ENCODE measurements at places on chromosomes 12 and 14.

DNA sequence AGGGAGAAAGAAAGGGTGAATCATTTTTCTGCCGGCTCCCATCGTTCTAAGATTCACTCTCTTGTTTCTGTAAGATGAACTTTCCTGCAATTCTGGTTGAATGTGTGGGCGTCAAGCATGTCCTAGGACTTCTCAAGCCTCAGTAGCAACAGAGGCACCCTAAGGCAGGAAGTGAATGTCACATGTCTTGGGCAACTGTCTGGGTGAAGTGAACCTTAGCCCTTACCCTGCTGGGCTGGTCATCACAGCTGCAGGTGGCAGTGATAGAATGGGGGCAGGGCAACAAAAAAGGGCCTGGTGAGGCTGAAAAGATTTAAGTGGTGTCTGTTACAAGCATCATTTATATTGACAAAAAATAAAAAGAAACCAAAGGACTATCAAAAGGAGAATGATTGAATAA, 45.9 kb upstream of the CAND1 start:
- DNase-seq: no peak

GRCh38 chr14:32382704-32383103, 53.6 kb downstream of the AKAP6 start:
- DNase-seq: no peak

DNA sequence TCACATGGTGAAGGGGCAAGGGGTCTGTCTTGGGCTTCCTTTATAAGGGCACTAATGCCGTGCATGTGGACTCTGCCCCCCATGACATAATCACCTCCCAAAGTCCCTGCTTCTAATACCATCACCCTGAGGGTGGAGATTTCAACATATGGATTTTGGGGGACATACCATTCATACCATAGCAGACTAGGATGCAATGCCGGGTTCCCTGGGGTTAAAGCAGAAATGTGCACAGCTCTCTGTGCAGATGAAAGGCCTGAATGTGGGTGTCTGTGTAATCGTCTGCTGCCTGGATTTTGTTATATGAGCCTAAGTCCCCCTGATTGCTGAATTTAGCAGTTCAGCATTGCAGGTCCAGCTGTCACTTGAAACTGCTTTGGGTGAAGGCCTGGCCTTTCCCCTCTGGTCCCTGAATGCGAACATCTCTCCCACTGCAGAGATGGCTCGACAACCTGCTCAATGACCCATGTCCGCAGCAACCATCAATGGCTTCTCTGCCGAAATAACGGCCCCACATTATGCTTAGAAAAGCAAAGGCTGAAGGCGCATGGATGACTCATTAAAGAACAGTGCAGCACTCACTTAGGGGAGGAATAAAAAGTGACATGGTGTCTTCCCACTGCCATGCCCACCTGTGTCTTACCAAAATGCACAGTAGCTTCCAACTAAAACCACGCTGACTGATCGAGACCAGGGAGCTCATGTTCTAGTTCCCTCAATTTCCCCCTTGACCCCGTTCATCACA, 286.3 kb downstream of the DPF3 start:
- DNase-seq: no peak

- no peak for DNase-seq
Measured at GRCh38 chr12:123907726-123908476, 64.7 kb downstream of the CCDC92 start.

DNA sequence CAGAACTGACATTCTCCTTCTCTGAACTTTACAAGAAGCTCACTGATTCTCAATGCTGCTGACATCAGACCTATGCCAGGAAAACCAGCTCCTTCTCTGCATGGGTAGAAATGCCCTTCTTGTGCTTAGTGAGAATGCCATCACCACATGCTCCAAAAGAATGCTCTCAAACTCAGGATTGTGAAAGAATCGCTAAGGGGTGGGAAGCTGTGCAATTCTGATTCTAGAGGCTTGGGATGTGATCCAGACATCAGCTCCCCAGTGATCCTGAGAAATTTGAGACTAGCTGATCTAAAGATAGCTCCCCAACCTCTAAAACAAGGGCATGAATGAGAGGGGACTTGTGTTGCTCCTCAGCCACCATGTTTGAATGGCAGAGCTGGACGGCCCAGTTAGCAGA, 113.2 kb downstream of the DPF3 start:
- no peak for DNase-seq

Measured in activated CD8-positive, alpha-beta memory T cell treated with anti-CD3 and anti-CD28 coated beads for 48 hours (primary cell).